HuH-7.5 (cell line): ENCODE measurements at places on chromosomes 3 and 15.

- DNase-seq: no peak
Measured at GRCh38 chr3:26058901-26059321, 269.0 kb downstream of the OXSM start.

DNA sequence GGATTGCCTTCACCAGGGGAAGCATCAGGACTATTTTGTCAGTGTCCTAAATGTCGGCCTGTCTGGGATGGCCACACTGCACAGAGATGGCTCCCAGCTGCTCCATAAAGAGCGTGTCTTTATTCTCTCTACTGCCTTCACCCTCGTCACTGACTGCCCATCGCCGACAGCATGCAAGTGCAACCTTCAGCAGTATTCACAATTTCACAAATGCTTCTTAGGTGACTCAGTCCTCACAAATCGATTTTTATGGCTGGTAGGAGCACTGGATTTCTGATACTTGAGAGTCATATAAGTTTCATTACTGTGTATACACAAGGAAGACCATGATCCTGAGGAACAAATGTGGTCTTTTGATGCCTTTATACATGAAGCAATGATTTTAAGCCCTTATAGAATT is 1.1 kb upstream of the SSUH2 start:
- no peak for DNase-seq

- no peak for DNase-seq
Measured at GRCh38 chr3:70992562-70993204, 590.8 kb downstream of the FOXP1 start.

DNA sequence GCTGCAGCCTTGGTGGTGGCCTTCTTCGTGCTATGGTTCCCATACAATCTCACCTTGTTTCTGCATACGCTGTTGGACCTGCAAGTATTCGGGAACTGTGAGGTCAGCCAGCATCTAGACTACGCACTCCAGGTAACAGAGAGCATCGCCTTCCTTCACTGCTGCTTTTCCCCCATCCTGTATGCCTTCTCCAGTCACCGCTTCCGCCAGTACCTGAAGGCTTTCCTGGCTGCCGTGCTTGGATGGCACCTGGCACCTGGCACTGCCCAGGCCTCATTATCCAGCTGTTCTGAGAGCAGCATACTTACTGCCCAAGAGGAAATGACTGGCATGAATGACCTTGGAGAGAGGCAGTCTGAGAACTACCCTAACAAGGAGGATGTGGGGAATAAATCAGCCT is 10.4 kb downstream of the CYP8B1 start:
- DNase-seq: no peak

- no peak for DNase-seq
Measured at GRCh38 chr3:23623844-23624243, 181.9 kb upstream of the UBE2E1 start.

- no peak for DNase-seq
Measured at GRCh38 chr3:103047640-103048039, 612.8 kb downstream of the ZPLD1 start.

DNA sequence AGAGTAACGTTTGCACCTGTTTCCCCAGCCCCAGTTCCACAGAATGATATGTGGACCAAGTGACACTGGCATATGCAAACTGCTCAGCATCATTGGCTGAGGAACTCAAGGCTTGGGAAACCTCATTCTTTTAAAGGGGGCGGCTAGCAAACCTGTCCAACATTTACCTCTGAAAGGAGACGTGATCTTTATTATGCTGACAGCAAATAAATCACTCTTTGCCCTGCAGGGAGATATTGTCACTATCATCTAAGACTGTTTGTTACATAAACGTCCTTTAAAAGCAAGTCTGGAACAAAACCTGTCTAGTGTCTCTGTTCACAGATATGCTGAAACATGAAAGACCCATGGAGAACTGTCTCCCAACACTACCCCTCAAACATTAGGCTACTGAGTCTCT is 21.5 kb downstream of the CA12 start:
- DNase-seq: no peak

DNA sequence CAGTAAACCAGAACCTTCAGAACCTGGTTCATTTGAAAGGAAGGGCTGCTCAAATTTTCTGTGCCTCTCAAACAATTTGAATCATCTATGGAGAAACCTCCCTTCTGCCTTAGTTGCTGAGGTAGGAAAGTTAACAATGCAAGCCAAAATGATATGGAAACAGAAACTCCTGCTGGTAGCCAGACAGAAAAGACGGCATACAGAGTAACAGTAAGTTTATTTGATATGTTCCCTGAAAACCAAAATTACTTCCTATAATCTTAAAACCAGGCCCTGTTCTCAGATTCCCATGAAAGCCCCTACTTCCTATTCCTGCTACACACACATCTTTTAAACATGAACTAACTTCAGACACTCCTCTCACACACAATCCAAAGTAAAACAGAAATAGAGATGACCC is 86.2 kb downstream of the TBC1D5 start:
- no peak for DNase-seq

- DNase-seq: no peak
Measured at GRCh38 chr3:149402481-149402880, 25.0 kb upstream of the TM4SF1 start.
